ENCODE measurements at places on chromosomes 5 and 9.

GRCh38 chr9:100674419-100675122 is 96.7 kb downstream of the CAVIN4 start:
- no peak for DNase-seq

- no peak for DNase-seq
These were observed 29.1 kb downstream of the DIRAS2 start for GRCh38 chr9:90613502-90613901.

DNA sequence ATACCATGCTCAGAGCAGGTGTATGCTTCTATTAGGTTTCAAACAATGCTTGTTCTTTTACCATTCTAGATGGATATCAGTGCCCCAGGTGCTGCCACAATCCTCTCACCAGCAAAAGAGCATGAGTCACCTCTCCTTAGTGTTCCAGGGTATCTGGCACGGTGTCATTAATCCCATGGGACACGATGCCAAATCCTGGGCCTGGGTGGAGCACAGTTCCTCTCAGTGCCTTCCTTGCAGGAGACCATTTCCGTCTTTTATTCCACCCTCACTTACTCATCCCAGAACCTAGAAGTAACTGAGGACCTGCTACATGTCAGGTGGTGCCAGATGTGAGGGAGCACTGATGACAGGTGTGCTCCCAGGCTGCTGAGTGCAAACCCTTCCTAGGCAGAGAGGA is 1.3 kb upstream of the OR13J1 start:
- DNase-seq: no peak

DNA sequence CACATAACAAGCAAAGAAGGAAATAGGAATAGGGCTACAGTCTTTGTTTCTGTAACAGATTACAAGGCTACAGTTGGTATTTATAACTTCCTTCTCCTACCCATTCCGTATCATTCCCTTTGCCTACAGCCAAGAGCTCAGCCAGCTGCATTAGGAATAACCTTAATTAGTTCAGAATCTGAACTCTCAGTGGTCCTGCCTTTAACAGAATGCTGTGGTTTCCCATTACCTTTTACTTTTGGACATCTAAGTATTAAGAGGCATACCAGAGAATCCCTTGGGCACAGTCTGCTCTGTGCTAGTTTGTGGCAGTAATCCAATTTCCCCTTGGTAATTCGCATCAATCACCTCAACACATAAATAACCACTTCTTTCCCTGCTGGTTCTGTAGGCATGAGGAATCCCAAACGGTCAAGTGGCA is 44.2 kb downstream of the PKD2L2 start:
- no peak for DNase-seq

- no peak for DNase-seq
These were observed 29.8 kb downstream of the CORO2A start for GRCh38 chr9:98162613-98163012.

DNA sequence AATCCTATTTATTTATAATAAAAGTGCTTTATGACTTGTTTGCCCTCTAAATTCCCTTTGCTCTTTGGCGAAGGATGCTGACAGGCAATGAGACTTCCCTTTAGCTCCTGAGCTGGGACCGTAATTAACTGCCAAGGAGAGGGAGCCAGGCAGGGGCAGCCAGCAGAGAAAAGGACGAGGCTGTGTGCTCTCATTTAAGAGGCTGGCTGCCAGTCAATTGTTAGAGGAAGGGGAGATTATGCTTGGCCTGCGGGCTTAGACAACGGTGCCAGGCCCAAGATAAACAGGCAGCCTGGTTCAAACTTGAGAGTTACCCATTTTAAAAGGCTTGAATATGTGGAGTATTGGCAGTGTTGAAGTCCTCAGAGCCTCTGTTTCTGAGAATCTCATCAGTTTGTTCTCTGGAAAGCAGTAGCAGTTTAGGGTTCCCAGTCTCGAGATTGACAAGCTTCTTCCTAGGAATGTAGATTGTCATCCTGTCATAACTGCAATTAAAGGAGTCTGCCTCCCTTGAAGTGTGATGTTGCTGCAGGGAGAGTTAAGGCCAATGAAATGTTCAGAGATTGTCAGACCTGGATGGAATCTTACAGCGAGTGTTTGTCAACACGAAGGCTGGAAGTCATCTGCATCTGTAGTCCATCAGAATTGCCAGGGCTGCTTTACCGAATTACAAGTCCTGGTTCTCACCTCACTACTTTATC is 113.2 kb downstream of the JAKMIP2 start:
- no peak for DNase-seq

DNA sequence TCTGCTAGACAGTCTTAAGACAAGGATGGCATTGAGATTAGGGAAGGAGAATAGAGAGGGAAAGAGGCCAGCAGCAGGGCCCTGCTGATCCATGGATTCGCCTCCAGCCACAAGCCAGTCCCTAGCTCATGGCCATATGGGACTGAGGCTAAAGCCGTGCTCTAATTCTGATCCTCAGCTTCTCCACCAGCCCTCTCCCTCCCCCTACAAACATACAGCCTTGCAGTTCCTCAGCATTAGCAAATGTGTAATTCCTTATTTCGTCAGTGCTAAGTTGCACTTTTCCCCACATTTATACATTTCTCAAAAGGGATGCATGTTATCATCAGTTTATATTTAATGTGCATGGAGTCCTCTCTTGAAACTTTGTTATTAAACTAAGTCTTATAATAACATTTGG is 34.8 kb downstream of the ZNF462 start:
- no peak for DNase-seq

DNA sequence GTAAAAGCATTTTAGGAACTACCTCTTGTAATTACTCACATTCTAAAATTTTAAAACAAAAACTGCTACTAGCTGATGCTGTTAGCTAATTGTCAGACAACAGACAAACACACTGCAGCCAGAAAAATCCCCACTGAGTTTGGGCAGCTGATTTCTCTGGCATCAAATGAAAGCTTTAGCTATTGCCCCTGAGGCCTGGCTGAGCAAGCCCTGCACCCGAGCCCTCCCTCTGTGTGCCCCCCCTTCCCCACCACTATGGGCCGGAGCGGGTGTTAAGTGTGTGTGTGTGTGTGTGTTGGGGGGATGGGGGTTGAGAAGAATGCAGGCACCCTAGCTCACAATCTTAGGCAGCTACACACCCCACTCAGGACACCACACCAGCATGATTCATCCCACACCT is 2.4 kb downstream of the NEUROG1 start:
- no peak for DNase-seq

GRCh38 chr5:143023411-143024096 is 253.4 kb downstream of the ARHGAP26 start:
- DNase-seq: no peak

DNA sequence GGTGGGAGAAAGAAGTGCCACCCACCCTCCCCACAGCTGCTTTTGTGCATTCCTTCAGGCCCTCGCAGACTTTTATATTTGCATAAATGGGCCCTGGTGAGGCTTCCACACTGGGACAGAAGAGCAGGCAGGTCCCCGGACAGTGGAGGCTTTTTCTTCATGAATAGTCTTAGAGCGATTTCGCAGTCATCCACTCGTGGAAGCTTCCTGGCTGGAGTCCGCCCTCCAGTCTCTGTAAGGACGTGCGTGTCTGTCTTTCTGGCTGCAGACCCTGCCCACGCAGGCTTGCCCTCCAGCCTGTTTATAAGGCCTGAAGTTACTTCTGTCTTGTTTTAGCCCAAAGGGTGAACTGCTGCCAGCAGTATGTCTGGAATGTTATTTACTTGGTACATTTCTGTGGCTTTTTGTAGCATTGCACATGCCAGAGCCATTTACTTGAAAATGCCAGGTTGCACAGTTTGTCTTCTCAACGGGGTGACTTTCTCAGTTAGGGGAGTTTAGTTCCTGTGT is 195.7 kb downstream of the AOPEP start:
- no peak for DNase-seq

DNA sequence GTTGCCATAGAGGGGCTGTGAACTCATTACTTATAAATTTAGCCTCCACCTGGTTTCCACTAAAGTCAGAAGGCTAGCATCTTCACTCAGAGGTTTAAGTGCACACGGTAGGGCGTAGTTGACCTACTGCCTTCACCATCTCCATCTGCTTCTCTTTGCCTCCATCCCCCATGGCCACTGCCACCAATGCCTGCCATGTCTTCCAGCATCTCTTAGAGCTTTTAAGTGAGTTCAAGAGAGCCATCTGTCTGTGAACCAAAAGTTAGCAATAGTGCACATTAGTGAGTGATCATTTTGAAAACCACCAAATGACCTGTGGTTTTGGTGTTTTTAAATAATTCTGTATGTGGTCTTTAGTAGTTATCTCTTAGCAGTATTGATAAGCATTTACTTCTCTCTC is 102.0 kb downstream of the DMRTA1 start:
- no peak for DNase-seq
